Activated naive CD4-positive, alpha-beta T cell treated with anti-CD3 and anti-CD28 coated beads, Interleukin-2, amount 10 ng/mL, durations not matched to agents 5 hours and 36 hours (primary cell): ENCODE measurements at places on chromosomes 7 and 10. TPM values are rescaled to one million over a fixed set of nuclear protein-coding genes. Genes with fewer than 3 reads are reported as not detected.

The ENKUR gene
- total RNA-seq: not detected

The OR2A1 gene
- total RNA-seq: 0.12 TPM

The CXCL12 gene
- total RNA-seq: not detected

The NKX1-2 gene
- total RNA-seq: not detected

The CNNM1 gene
- 1.2 TPM for total RNA-seq

The AKR1E2 gene
- 6.1 TPM for total RNA-seq

The LAMB4 gene
- total RNA-seq: not detected

The CALHM3 gene
- 0.14 TPM for total RNA-seq

The ADCY1 gene
- total RNA-seq: 0.91 TPM

The ASIC3 gene
- 5.3 TPM for total RNA-seq

The MACC1 gene
- not detected for total RNA-seq

The NRCAM gene
- total RNA-seq: not detected

The PLXNA4 gene
- total RNA-seq: 39.6 TPM

The TCAF2 gene
- total RNA-seq: 25.7 TPM

The FKBP6 gene
- total RNA-seq: not detected

The AOAH gene
- total RNA-seq: 4.5 TPM

The LIPF gene
- total RNA-seq: not detected

The HPSE2 gene
- total RNA-seq: not detected

The GPRIN2 gene
- not detected for total RNA-seq

The TRIM74 gene
- total RNA-seq: 2.2 TPM

The AKR1C2 gene
- not detected for total RNA-seq

The PON3 gene
- not detected for total RNA-seq

The SPAG6 gene
- total RNA-seq: 0.28 TPM

The CRHR2 gene
- not detected for total RNA-seq

The TRIM4 gene
- total RNA-seq: 35.2 TPM

The PLEKHS1 gene
- total RNA-seq: not detected

The MYL10 gene
- not detected for total RNA-seq

The SLC18A2 gene
- total RNA-seq: not detected

The ITGB8 gene
- total RNA-seq: not detected

The PDK4 gene
- total RNA-seq: not detected

The HTR7 gene
- not detected for total RNA-seq

The EPO gene
- not detected for total RNA-seq

The UCMA gene
- not detected for total RNA-seq

The HOXA7 gene
- total RNA-seq: not detected

The COBL gene
- total RNA-seq: not detected

The FAM107B gene
- 189 TPM for total RNA-seq
